ENCODE measurements at places on chromosomes 16 and 17.
A peak's percentile ranks its signal among the peaks of the same experiment; 100 is the strongest.

DNA sequence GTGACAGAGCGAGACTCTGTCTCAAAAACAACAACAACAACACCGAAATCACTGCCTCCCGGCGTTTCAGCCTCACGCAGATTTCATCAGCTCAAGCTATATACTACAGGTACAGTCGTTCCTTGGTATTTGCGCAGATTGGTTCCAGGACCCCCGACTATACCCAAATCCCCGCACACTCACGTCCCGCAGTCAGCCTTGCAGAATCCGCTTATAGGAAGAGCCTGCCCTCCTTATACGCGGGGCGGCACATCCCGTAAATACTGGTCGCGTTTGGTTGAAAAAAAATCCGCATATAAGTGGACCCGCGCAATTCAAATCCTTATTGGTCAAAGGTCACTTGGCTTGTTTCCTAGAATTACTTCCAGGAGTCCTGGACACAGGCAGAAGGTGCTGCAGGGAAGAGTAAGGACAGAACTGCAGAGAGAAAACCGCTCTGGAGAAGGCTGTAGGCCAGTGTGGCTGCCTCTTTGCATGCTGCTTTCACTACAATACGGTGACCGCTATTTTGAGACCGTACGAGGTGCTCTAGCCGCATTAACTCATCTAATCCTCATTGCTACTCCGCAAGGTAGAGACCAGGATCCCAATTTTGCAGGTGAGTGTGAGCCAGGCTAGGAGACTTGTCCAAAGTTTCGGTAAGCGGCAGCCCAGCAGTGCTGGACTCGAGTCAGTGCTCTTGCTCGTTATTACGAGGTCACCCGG, 718 bp downstream of the NDUFAB1 start:
- peak; percentile 3 for DNase-seq

DNA sequence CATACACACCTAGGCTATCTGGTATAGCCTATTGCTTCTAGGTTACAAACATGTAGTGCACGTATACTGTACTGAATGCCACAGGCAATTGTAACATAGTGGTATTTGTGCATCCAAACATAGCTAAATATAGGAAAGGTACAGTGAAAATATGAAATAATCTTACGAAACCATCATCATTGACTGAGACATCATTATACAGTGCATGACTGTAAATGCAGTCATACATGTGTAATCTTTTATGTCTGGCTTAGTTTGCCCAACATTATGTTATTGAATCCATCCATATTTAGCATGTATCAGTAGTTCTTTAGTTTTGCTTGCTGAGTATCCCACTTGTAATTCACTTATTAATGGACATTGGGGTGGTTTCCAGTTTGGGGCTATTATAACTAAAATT, 124.9 kb downstream of the CYLD start:
- DNase-seq = no peak

DNA sequence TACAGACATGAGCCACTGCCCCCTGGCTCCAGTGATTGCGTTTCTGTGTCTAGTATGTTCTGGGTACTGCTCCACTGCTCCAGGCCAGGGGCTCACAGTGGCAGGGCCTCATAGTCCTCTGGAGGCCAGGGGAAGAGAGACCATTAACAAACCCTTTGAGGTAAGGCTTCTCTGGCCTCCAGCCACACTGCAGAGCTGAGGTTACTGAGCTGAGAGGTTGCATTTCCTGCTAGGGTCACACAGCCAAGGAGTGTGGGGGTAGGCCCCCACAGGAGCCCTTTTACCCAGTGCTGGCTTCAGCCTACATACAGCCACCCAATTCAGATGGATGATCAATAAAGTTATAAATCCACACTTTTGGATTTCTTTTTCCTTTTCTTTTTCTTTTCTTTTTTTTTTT, 50.4 kb upstream of the DLX4 start:
- DNase-seq = no peak

DNA sequence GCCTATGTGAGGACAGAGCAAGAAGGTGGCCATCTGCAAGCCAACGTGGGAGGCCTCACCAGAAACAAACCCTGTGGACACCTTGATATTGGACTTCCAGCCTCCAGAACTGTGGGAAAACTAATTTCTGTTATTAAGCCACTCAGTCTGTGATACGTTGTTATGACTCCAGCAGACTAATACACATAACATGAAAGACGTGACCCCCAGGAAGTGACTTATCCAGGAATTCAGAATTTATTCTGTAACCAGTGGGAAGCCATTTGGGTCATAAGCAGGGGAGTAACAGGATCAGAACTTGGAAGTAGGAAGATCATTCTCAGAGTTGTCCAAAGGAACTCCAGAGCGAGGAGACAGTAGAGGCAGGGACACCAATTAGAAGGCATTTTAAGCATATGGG, 12.5 kb upstream of the GINS3 start:
- DNase-seq = no peak

DNA sequence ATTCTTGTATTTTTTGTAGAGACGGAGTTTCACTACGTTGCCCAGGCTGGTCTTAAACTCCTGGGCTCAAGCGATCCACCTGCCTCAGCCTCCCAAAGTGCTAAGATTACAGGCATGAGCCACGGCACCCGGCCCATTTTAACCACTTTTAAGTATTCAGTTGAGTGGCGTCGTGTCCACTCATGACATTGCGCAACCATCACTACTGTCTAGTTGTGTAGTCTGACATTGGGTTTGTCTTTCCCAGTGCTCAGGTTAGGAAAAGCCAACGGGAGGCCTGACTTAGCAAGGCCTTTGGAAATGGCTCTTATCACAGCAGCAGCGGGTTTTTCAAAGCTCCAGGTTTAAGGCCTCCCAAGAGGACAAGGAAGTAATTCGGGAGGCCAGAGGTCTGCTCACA, 58.7 kb downstream of the LITAF start:
- no peak for DNase-seq

GRCh38 chr17:49775546-49776260, 11.8 kb upstream of the FAM117A start:
- no peak for DNase-seq

DNA sequence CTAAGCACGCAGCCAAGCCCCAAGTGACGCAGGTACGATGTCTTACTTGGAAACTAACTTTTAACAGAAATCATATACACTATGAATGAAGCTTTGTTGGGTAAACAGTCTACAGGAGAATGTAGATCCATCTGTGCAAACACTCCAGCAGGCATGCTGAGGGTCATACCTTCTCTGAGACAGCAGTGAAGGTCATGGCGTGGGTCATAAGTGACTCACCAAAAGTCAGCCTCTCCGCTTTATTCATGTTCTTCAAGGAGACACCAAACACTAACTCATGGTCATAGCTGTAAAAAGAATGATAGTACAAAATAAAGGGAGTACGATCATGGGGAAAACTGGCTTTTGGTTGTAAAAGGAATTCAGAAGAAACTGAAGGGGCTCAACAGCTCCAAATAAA, 20.6 kb downstream of the BLMH start:
- DNase-seq = no peak

GRCh38 chr16:66695935-66696668, 441 bp downstream of the CMTM4 start:
- peak; percentile 64 for DNase-seq

DNA sequence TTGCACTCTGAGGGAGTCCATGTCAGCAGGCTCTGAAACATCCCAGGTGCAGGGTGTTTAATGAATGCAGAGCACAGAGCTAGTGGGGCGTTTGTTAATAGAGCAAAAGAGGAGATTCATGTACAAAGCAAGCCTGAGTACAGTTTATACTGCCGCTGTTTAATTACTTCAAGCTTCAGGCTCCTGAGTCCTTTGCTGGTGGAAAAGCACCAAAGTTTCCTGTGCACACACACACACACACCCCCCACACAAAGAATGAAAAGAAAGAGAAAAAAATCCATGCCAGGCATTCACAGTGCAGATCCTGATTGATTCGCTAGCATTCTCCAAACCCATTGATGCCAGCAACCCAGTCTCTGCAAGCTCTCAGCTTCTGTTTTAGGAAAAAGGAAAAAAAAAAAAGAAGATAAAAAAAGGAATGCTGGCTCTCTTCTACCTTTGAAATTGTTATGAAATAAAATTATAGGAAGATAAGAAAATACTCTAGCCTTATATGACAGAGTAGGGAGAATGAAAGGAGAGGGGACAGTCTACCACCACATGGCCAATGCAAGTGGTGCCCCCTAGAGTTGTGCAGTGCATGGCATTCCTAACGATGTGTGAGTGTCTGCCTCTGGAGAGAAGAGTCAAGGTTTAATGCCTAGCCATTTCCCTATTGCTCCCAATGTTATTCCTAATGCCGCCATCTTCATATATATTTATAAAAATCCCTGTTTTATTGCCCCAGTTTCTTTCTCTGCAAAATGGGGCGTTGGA, 216.5 kb downstream of the TMEM114 start:
- no peak for DNase-seq

DNA sequence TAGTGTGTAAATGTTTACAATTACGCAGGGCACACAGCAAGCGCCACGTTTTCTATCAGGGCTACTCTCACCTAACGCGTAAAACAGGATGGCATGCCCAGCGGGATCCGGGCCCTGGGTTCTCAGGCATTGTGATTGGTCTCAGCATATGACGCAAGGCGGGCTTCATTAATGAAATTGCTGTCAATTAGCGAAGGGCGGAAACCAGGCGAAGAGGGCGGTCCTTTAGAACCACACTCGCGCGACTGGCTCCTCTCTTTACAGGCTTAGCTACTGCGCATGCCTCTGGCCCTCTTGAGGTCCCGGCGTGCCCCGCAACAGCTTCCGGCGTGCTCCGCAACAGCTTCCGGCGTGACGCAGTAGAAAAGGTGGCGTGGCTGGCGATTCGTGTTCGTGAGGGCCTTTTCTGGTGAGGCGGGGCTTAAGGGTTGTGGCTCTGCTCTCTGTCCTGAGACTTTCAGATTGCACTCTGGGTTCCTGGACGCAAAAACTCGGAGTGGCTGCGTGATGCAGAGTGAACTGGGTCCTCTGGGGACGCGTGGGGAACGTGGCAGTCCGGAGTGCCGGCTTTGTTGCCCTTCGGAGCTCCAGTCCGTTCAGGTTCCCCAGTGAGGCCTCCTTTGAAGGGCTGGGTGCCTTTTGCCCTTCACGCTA, 9.2 kb downstream of the OR2C1 start:
- peak; percentile 73 for DNase-seq

GRCh38 chr16:89344458-89344834, 126.9 kb downstream of the ZNF778 start:
- DNase-seq = no peak

DNA sequence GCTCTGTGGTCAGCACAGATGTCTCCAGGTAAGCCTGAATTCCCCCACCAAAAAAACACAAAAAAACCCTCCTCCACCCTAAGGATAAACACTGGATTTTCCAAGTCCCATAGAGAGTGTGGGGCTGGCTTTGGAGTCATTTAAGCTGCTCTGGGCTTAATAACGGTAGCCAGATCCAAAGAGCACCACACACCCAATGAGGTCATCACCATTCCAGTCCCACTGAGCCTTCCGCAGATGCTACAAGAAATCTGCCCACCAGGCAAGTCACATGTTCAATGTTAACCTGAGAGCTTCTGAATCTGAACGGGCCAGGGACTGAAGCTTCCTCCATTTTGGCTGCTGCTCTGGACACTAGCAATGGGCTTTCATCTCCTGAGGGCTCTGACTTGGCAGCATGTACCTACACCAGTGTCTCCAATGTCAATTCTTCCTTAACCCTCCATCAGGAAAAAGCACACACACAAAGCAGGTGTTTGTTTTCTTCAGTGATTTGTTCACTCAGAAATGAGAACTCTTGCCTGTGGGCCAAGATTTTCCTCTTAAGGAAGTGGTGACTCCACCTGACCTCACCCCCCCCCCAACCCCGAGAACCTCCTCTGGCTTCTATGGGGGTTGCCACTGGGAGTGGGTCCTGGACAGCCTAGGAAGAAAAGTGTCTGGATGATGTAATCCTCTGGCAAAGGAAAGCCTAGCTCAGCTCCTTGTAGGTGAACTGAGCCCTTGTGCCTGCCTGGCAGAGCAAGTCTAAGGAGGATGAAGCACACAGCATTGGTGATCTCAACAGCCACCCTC, 220.1 kb downstream of the FOXL1 start:
- DNase-seq = peak; percentile 72

DNA sequence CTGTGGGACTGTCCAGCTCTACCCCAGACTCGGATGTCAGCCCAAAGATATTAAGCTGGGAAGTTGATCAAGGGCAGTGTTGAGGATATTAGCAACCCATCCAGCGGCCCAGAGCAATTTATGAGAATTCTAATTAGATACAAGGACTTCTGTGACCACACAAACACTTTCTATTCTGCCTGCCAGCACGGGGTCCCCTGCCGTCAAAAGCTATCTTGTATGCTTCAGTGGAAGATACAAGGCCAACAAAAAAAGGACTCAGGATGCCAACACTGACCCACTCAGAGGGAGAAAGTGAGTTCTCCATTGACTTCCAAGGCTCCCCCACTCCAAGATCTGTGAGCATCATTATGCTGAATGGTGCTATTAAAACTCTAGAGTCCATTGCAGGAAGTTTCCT, 390.7 kb downstream of the GRIN2A start:
- DNase-seq = no peak

DNA sequence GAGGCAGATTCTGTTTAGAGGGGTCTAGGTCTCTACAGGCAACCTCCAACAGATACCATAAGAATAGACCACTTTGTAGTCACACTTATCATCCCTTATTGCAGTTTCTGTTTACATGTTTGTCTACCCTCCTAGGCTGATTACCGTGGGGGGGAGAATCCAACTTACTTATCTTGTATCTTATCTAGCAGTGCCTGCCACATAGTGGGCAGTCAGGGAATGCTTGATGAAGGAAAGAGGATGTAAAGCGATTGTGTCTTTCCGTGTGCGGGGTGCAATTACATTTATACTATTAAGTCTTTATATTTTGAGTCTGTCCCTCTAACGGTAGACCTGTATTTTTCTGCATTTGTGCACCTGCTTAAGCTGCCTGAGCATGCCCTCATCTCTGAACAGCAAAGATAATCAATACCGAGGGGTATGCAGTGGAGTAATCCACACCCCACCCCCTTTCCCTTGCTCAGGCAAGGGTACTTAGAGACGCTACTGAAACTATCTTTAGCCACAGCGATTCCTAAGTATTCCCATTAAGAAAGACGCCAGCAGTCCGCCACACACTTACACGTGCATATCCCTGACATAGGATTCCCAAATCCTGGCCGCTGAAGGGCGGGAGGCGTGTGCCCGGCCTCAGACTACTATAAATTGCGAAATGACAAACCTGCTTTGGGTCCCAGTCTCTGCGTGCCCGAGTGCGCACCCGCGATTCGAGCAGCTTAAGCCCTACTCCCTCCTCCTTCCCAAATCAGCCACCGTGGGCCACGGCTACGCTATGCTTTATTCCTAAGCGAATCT, 635 bp upstream of the AATF start:
- no peak for DNase-seq

DNA sequence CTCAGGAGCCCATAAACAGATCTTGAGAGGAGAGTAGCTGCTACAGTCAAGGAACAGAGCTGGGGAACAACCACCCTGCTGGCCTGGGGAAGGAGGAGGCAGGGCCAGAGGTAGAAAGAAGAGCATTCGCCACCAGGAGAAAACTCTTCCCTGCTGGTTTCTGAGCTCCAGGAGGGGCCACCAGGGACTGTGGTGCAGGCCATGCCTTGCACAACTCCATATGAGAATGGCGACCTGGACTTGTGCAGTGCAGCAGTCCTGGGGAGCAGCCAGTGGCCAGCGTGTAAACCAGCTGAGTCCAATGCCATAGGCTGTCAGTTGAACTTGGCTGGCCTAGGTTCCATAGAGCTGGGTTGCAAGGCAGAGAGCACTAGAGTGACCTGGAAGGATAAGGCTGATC, 11.6 kb downstream of the SLC13A2 start:
- DNase-seq = no peak

GRCh38 chr16:57676553-57677085, 8.5 kb downstream of the ADGRG3 start:
- no peak for DNase-seq

GRCh38 chr16:88686062-88686438, 257 bp downstream of the SNAI3 start:
- no peak for DNase-seq

- no peak for DNase-seq
Measured at GRCh38 chr16:72131036-72131435, 37.4 kb downstream of the DHX38 start.
